Adrenal gland (tissue), 19 donors: ENCODE measurements at places on chromosomes 2 and 18.

DNA sequence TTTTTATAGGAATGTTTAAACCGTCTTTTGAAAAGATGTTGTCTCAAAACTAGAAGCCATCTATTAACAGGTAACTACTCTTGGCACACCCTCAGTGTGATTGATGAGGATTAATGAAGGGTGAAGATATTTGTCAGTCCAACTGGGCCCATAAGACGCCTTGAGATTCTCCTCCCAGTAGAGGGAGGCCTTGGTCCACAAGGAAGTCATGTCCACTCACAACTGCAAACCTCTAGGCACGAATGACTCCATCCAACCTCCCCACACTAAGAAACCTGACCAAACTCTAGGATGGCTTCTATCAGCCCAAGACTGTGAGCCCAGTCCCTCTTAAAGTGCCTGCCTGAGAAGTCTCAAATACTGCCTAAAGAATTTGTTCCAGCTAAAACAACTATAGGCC lies 19.2 kb upstream of the GRP start:
- DNase-seq, result no peak

DNA sequence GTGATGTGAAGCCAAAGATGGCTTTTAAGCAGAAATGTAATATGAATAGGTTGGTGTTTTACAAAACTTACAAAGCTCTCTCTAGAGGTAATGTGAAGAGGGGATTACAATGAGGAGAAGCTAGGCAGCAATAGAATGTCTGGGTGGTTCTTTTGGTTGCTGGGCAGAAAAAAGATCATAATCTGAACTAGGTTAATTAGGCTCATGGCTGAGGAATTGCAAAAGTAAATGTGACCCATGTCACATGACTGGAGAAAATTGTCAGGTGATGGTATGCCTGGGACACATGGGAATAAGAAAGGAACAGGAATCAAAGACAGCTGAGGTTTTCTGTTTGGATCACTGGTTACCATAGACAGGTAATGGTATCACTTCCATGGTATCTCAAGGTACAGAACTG lies 7.5 kb upstream of the RIT2 start:
- no peak for DNase-seq

DNA sequence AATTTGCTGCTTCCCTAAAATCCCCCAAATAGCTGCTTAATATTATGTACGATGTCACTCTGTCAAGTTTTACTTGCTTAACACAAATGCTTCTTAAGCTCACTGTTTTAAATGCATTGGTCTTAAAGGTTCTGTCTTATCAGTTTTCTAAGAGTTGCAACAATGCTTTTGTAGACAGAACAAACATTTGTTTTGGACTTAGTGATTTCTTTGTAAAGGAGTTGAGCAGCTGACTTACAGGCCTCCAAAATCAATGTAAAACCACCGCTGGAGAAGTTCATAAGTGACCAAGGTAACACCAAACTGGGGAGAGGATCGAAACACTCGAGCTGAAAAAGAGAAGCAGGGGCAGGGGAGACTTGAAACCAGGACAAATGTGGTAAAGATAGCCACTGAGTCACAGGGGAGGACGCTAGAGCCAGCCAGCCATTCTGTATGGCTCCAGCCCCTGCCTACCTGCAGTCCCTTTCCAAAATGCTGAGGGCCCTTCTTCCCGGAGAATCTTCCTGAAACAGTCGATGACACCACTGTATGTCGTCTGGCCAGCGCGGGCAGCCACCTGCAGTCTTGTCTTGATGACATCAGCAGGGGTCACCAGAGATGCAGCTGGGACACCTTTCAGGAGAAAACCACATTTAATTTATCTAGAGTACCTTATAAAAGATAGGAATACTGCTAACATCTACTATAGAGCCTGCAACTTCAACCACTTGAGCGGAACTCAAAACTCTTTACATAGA lies 100.2 kb downstream of the DYNC1I2 start:
- DNase-seq, result no peak

- DNase-seq, result no peak
These were observed 51.7 kb upstream of the DAPL1 start for GRCh38 chr2:158743466-158743865.

DNA sequence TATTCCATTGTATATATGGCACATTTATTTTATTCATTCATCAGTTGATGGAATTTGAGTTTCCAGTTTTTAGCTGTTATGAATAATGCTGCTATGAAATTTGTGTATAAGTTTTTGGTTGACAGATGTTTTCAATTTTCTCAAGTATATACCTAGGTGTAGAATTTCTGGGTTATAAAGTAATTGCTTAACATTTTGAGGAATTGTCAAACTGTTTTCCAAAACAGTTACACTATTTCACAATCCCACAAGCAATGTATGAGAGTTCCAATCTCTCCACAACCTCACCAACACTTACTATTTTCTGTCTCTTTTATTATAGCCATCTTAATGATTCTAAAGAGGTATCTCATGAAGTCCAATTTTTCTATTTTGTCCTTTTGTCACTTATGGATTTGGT lies 12.5 kb upstream of the WDSUB1 start:
- no peak for DNase-seq

DNA sequence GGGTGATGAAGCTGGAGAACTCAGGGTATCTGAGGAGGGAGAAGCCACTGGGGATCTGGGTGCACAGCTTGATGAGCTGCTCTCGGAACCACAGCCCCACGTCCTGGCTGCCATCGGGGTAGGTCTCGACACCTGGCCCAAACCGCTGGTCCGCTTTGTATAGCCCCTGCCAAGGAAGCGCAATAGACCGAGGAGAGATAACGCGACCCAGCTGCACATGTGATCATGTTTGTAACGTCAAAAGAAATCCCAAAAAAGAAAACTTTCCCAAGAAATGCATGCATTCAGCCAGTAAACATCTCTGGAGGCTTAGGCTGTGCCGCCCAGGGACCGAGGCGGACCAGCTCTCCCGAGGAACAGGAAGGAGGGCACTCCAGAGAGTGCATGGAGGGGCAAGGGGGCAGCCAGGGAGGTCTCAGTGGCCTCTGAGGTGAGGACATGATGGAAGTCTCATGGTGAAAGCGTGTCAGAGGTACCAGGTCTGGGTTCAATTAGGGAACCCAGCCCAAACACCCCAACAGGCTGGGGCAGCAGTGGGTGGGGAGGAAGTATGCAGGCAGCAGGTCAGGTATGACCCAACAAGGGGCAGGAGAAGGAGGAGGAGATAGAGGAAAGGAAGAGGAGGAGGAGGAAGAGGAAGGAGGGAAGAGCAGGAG lies 28.3 kb downstream of the ANKMY1 start:
- no peak for DNase-seq

- DNase-seq, result no peak
These were observed 1188.4 kb upstream of the NXPH2 start for GRCh38 chr2:139968588-139968987.

DNA sequence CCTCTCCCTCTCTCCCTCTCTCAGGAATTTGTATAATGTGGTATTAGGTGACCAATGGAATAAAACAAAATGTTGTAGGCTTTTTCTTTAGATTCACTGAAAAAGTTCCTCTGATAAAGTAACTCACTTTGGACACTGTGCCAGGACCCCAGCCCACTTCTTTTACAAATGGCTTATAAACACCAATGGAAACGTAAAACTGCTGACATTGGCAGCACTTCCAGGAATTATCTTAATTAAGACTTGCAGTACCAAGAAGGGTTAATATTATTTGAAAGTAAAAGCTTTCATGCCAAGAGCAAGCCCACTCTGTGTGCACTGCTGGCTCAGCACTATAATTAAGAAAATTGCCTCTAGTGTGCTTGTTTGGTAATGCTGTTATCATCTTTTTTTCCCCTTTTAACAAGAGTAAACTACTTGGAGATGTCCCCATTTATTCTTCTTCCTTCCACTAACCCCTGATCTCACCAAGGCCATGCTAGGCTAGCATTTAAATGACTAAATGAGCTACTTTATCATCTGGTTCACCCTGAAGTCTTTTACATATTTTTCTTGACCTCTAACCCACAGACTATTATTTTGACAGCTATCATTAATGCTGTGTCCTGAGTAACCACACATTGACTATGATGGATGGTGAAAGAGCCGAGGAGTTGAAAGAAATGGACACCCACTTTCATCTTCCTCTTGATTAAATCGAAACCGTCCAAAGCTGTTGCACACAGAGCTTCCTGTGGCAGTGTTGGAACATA lies 232.2 kb upstream of the ETAA1 start:
- DNase-seq, result no peak

DNA sequence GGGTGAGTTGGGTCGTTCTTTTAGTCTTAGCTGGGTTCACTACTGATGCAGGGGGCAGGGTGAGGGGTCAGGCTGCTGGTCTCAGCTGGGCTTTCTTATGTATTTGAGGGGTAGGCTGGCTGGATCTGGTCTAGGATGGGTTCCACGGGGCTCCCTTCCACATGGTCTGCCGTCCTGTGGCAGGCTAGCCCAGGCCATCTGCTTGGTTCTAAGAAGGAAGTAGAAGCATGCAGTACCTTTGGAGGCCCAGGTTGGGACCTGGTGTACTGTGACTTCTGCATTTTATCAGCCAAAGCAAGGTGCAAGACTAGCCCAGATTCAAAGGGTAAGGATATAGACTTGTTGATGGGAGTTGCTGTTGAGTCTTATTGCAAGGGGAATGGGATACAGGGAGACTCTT lies 35.5 kb upstream of the MGAT5 start:
- no peak for DNase-seq

DNA sequence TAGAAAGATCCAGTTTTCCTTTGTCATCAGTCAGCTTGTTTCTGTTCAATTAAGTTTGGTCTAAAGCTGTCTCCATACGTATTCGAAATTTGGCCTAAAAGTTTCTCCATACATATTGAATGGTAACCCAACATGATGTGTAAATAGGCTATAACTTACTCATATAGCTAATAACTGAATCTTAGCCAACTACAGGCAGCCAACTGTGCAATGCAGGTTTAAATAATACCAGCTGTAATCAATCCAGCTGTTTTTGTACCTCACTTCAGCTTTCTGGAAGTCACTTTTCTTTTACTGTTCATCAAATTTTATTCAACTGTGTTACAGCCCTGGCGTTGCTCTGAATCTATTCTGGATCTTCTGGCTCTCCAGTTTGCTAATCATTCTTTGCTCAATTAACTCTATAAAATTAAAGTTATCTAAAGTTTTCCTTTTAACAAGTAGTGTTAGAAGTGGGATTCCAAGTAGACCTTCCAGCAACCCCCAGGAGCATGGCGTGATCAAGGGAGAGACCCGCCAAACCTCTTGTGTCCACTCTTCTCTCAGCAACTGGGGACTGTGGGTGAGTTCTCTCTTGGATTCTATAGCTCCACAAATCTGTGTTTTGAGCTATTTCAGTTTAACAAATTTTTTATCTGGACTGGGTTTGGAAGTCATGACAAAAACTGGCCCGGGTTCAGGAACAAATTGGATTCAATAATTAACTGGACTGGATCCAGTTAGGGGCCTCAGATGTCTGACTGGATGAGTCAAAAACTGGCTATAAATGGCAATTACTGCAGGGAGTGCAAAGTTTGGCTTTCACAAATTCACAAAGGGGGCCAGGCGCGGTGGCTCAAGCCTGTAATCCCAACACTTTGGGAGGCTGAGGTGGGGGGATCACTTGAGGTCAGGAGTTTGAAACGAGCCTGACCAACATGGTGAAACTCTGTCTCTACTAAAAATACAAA lies 329.7 kb upstream of the ST6GAL2 start:
- DNase-seq, result no peak

DNA sequence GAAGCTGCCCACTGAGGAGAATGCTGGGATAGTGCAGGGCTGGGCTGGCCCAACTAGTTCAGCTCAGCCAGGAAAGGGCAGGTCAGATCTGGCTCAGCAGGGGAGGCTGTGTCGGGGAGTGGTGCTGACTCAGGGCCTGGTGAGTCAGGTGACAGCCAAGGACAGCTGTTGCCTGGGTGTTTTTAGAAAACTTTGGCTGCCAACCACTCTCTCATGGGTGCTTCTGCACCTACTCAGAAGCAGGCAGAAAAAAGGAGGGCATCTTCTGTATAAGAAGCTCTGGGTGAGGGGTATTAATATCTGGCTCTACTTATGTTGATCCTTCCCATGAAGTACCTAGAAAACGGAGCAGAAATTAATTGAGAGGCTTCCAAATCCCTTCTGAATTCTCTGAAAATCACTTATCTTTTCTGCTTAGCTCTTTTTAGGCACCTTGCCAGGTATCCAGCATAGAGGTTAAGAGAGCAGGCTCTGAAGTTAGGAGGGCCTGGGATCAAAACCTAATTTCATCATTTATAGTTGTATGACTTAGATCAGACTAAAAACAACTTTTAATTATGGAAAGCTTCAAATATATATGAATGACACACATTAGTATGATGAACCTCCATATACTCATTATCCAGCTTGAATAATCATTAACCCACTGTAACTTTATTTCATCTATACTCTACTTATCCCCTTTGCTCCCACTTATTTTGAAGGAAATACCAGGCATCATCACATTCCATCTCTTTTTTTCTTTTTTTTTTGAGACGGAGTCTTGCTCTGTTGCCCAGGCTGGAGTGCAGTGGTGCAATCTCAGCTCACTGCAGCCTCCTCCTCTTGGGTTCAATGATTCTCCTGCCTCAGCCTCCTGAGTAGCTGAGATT lies 15.5 kb upstream of the RAB10 start:
- DNase-seq, result peak; percentile 97

- no peak for DNase-seq
These were observed 1.8 kb downstream of the CBLN2 start for GRCh38 chr18:72542342-72542741.

DNA sequence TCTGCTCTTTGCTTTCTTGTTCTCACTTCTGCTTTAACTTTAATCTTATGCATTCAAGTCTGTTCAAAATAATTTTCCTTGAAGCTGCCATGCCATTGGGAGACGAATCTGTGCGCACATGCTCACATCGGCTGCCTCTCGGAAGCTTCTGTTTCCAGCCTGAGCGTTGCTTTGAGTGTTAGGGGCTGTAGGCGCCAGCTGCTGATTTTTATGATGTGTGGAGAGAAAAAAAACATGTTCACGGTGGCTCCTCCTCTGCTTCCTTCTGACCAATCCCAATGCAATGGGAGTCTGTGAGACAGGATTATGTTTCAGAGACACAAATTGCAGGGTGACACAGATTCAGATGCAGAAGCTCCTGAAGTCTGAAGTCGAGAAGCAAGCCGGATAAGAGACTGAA lies at the start of gene MC4R:
TSS of gene MC4R (minus strand) at position 180 of the 400 bp plus-strand sequence. CDS start 426 bp downstream, outside the sequence.
- DNase-seq, result peak; percentile 19

DNA sequence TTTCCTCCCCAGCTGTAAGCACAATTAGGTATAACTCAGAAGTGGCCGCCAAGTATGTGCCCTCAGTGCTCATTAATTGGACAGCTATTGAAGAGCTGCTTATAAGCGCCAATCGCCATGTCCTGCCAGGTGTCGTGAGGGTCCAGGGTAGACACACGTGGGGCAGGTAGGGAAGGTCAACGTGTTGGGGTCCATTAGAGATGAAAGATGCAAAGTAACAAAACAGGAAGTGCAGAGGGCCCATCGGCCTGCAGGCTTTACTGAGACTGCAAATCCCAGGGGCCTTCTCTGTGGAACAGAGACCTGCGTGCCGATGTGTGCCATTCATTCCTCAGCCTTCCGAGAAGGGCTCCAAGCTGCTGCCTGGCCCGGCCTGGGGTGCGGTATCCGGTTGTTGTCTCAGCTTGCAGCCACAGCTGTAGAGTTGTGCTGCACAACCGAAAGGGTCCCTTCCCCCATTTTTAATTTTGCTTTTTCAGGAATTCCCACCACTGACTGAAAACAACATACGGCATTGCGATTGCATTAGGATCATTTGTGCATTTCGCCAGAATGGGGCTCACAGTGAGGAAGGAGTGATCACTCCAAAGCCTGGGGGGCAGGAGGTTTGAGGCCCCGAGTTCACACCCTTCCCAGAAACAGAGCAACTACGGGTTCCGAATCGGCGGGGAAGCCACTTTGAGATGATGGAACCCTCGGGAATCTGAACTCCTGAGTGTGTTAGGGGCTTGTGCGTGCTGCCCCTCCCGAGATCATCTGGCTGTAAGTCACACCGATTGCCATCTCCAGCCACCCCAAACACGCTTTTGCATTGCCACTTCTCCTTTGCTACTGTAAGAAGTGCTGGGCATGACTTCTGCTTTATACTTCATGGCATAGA lies 94.3 kb downstream of the TSHZ1 start:
- no peak for DNase-seq
